ENCODE measurements at places on chromosomes 5 and 9.

DNA sequence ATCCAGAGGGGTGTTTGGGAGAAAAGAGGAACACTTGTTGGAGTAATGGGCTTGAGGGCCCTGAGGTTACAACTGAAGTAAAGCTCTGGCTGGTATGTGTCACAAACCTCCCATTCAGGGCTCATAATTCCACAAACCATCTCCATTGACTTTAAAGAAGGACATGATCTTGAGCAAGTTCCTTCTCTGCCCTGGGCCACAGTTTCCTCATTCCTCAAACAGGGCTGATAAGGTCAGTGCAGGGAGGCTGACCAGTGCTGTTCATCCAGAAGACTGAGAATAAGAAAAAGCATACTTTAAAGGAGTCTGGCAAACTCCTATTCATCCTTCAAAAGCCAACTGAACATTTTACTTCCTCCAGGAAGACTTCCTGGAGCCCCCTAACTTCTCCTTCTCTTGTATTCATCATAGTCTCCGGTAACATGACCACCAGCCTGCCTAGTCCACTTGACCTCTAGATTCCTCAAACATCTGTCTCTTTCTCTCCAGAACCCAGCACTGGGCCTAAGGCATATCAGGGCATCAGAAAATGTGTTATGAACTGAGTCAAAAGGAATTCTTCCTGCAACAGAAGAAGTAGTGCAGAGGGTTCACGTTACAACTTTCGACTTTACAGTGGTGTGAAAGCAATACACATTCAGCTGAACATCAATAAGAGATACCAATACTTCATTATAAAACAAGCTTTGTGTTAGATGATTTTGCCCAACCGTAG is 20.7 kb upstream of the PTPN3 start:
- no peak for DNase-seq

DNA sequence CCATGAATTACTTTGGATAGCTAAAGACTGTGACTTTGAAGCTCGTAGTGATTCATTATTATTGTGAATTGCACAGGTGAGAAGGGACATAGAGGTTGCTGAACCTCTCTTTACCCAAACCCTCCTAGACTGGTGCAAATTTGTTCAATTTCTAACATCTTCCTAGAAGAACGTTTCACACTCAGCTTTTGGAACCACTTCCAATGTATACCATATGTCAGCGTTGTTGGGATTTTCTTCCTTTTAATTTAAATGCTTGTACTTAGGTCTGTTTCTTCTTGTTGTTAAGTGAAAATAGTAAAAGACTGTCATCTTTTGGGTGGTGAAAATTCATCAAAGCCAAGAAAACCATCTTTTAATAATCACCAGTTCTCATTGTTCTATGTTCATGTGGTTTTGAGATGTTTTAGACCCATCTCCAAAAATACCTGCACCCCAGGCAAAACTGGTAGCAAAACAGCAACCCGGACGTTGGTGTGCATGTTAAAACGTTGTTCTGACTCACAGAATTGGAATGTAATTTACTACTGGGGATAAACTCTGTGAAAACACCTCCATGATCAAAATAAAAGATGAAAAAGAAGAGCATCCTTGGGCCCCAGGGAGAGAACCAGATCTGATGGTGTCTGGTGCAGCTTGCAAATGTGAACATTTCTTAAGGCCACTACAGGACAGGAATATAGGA is 238.3 kb downstream of the NPR3 start:
- no peak for DNase-seq

GRCh38 chr5:135303582-135304173 is 95.4 kb downstream of the MACROH2A1 start:
- no peak for DNase-seq

DNA sequence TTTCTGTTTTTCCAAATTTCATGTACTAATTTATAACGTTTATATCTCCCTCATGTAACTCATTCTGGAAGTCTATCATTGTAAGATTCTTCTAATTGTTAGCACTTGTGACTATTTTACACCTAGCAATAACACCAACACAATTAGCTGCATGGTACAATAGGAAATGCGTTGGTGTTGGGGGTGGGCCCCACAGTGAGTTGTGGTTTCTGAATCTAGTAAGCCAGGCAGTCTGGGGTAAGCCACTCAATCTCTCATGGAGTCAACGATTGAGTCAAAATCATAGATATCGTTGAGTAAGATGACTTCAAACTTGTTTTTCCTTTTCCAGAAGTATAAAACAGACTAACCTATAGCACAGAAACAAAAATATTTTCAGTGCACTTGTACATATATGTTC is 30.0 kb downstream of the IRX1 start:
- DNase-seq: no peak

DNA sequence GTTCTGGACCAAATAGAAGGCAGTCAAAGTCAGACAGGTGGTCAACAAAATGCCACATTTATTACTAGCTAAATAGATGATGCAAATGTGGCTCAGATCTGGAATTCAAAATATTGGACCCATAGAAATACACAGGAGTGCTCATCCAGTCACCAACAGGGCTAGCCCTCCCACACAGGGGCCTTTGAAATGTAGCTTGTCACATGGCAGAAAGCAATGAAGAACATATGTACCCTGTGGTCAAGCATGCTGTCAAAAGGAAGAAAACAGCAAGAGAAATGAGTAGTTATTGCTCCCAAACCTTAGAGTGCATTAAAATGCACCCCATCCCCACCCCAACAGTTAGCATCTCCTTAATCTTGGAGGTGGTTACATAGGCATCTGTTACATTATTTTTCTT is 20.9 kb upstream of the CCDC112 start:
- no peak for DNase-seq

DNA sequence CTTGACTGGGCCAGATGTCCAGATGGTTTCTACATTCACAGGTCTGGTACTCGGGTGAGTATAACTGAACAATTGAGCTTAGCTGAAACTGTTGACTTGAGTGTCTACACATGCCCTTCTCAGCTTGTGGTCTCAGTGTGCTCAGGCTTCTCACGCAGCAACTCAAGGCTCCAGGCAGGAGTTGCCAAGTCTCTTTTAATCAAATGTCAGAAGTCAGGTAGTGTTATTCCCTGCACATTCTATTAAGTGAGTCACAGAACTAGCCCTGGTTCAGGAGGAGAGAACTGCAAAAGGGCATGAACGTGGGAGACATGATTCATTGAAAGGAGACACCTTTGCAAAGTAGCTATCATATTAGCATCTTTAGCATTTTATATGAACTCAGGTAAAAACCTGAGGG is 199.3 kb upstream of the ACTBL2 start:
- no peak for DNase-seq

DNA sequence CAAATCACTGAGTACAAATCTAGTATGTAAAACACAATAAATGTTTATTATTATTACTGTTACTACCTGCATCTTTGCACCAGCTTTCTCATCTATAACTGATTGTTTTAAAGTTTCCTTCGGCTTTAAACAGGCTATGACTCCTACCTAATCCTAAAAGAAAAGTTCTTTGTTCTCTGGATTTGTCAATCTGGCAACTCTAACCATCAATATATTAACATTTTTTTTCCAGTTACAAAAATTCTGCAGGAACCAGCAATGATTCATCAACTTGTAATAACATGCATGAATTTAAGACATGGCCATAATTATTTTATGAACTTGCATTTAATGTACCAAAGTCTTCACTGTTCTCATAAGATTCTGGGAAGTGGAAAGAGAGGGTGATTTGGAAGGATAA is 228.5 kb downstream of the PIK3R1 start:
- no peak for DNase-seq

DNA sequence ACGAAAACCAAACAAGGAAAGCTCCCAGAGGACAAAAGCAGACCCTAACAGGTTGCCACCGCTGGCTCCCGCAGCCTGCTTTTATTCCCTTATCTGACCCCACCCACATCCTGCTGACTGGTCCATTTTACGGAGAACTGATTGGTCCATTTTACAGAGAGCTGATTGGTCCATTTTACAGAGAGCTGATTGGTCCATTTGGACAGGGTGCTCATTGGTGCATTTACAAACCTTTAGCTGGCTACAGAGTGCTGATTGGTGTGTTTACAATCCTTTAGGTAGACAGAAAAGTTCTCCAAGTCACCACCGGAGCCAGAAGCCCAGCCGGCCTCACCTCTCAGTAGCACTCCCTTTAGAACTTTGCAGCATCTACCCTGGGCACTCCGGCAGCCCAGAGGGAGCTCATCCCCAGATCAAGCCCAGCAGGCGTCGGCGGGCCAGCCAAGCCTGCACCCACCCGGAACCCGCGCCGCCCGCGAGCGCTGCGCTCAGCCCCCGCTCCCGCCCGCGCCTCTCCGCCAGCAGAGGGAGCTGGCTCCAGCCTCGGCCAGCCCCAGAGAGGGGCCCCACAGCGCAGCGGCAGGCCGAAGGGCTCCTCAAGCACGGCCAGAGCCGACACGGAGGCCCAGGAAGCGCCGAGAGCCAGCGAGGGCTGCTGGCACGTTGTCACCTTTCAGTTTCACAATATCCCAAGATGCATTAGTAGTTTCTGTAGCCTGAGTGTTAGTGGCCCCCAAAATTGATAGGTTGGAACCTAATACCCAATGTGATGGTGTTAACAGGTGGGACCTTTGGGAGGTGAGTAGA is 35.3 kb upstream of the CLPTM1L start:
- no peak for DNase-seq

GRCh38 chr5:80711216-80711615 is 56.4 kb upstream of the DHFR start:
- no peak for DNase-seq

DNA sequence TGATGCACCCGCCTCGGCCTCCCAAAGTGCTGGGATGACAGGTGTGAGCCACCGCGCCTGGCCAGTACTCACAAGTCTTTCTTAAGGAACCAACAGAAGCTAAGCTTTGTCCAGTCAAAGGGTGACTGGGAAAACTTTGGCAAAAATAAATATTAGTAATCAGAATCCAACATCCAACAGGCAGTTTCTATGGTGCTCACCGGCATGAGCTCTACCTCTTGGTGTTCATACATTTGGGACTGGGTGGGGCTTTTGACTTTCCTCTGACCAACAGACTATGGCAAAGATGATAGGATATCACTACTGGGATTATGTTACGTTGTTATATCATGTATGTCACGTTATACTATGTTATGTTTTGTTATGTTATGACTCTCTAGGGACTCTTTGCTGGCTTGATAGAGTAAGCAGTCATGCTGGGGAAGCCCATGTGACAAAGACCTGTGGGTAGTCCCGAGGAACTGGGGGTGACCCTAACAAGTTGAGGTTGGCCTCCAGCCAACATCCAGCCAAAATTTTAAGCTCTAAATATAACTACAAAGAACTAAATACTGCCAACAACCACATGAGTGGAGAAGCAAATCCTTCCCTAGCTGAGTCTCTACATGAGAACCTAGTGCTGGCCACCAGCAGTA is 6.0 kb downstream of the RASGEF1C start:
- DNase-seq: no peak

DNA sequence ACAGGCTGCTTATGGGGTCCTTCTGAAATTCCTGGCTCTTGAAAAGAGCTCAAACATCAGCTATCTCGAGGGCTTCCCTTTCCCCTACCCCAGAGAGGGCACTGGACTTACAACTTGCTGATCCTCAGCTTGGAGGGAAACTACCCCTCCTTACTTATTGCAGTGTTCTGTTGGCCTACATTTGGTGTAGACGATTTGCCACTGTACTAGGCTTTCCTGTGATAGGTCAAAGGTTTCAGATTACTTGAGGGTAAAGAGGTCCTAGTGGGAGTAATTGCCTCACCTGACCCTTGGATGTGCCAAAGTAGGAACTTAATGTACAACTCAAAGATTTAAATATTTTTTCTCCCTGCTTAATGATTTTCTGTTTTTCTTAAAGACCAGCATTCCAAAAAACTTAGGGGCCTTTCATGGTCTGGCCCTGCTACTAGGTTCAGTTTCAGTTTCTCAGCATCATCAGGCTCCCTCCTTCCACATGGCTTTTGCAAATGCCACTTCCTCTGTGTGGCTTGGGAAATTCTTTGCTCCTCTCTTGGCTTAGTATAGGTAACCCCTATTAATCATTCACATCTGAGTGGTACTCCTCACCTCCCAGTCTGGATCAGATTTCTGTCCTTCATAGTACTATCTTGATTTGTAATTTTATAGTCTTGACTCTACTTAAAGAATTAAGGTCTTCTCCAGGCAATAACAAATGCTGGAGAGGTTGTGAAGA is 32.4 kb downstream of the CYSTM1 start:
- DNase-seq: no peak

GRCh38 chr9:73411494-73411893 is 259.8 kb downstream of the ANXA1 start:
- DNase-seq: no peak

- DNase-seq: no peak
These were observed 30.4 kb downstream of the ELP1 start for GRCh38 chr9:108903420-108904103.

GRCh38 chr5:54261596-54261995 is 48.8 kb downstream of the ARL15 start:
- no peak for DNase-seq

- no peak for DNase-seq
These were observed 28.0 kb downstream of the RFK start for GRCh38 chr9:76366275-76366674.

- no peak for DNase-seq
These were observed 57.9 kb upstream of the GARNL3 start for GRCh38 chr9:127206666-127207065.

DNA sequence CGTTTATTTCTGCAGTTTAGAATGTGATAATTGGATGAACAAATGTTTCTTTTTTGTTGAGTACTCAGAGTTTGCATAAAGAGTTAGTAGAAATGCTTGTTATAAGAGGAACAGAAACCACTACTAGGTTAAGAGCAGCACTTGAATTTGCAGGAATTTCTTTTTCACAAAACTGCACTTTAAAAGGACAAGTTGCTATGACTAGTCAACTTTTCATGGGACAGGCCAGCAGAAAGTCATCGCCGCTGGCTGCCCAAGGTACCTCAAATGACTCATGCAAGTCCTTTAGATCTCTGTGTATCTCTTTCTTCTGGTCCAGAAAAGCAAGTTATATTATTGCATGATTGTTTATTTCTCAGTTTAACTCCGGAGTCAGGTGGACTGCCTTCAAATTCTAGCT is 97.3 kb upstream of the HMHB1 start:
- no peak for DNase-seq

GRCh38 chr5:136511046-136511445 is 145.7 kb upstream of the TRPC7 start:
- no peak for DNase-seq

GRCh38 chr5:138983984-138984383 is 108.8 kb upstream of the LRRTM2 start:
- DNase-seq: no peak

DNA sequence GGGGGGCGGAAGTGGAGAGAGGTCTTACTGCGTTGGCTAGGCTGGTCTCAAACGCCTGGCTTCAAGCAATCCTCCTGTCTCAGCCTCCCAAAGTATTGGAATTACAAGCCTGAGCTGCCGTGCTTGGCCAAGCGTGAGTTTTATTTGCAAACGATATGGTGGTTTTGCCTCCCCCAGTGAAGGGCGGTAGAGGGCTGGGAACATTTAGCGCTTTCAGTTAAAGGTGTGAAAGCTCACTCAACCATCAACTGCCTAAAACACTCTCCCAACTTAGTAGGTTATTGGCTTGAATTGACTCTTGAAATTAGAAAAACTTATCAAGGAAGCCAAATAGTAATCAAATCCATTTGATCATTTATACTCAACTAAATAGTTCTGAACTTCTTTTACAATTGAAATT is 156.3 kb downstream of the ESM1 start:
- DNase-seq: no peak
